ENCODE measurements at places on chromosomes 13 and 19.
A peak's percentile ranks its signal among the peaks of the same experiment; 100 is the strongest.

DNA sequence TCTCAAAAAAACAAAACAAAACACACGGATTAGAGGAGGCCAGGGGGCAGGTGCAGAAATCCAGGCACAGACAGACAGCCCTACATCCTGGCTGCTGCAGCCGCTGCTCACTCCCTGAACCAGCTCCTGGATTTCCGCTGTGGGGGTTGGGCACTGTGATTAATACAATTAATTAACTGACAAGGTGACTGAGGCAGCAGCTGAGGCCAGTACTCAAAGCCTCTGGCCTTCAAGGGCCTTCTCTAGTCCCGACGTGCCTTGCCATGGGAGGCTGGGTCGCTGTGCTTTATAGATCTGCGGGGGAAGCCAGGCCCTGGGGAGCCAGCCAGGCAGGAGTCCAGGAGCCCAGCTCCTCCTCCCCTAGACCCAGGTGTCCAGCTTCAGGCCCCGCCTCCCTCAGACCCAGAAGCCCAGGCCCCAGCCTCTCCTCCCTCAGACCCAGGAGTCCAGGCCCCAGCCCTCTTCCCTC lies 4.6 kb downstream of the NECTIN2 start:
- DNase-seq = no peak

DNA sequence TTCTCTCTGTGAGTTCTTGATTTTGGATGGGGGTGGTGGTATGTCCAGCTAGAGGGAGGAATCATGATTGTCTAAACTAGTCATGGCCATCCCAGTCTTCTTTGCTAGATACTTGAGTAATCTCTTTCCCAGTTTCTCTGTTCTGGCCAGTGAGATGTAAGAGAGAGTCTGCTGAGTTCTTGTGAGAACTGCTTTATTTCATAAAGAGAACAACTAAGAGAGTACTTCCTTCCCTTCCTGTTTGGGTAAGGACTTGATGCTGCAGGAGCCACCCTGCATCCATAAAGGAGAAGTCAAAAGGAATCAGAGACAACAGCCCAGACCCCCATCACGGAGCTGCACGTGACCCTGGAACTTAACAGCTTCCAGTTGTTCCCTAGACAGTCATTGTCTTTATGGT lies 3.0 kb upstream of the RASL11A start:
- DNase-seq = no peak

- DNase-seq = no peak
Observed at GRCh38 chr19:50851620-50852019, 3.1 kb upstream of the KLK3 start.

GRCh38 chr19:48796298-48797083 lies 14.3 kb downstream of the BCAT2 start:
- DNase-seq = no peak

GRCh38 chr13:40975441-40975840 lies 43.7 kb downstream of the ELF1 start:
- DNase-seq = no peak

DNA sequence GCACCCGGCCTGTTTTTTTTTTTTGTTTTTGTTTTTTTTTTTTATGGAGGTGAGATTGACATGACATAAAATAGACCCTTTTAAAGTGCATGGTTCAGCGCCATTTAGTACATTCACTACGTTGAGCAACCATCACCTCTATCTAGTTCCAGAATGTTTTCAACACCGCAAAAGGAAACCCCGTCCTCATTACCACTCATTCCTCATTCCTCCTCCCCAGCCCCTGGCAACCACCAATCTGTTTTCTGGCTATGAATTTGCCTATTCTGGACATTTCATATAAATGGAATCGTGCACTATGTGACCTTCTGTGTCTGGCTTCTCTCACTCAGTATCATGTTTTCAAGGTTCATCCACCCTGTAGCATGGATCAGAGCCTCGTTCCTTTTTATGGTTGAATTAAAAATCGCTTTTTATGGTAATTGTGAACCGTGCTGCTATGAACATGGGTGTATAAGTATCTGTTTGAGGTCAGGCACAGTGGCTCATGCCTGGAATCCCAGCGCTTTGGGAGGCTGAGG lies 9.9 kb upstream of the ADGRE5 start:
- no peak for DNase-seq

GRCh38 chr19:42424345-42424707 lies 2.9 kb downstream of the LIPE start:
- DNase-seq = no peak

- no peak for DNase-seq
Observed at GRCh38 chr13:46607768-46608564, 55.0 kb downstream of the LRCH1 start.

- DNase-seq = no peak
Observed at GRCh38 chr13:95184317-95184716, 116.9 kb downstream of the ABCC4 start.

DNA sequence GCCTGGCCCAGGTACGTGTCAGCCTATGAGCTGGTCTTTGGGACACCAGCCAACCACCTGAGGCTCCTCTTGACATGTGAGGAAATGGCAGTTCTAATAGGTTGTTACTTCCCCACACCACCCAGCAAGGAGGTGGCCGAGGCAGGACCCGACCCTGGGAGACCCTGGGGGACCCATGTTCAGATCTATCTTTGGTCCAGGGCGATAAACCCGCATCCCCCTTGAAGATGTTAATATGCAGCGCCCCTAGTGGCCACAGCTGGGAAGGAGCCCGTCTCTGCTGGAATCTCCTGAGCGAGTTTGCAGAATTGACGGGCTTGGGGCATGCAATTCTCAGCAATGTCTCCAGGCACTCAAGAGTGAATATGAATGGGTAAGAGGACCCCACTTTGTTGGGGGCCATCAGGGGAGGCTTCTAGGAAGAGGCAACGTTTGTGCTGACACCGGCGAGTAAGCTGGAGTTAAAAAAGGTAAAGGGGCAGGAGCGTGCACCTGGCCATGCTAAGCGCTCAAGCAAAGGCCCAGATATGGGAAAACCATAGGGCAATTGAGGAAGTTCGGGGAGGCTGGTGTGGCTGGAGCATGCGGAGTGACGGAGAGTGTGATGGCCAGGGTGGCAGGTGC lies 1.5 kb upstream of the MYO1F start:
- peak; percentile 55 for DNase-seq

GRCh38 chr13:96785986-96786385 lies 208.3 kb downstream of the OXGR1 start:
- DNase-seq = no peak

- DNase-seq = no peak
Observed at GRCh38 chr13:99363949-99364348, 56.8 kb upstream of the GPR183 start.

- DNase-seq = no peak
Observed at GRCh38 chr19:17330262-17331044, 4.2 kb downstream of the ANO8 start.

DNA sequence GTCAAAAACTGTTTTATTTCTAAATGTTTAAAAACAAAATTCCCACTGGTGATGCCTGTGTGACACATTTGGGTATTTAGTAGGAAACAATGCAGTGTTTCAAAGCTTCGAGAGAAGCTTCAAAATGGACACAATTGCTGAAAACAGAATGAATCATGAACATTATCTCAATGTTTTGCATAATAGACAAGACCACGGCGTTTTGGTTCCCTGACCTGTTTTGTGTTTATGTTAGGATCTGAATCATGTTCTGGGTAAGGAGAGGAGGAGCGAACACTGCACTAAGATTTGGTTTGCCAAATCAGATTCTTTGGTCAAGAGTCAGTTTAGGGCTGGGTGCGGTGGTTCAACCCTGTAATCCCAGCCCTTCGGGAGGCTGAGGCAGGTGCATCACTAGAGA lies 42.2 kb downstream of the IFT88 start:
- no peak for DNase-seq

GRCh38 chr13:34430294-34430693 lies 511.8 kb upstream of the NBEA start:
- no peak for DNase-seq

- no peak for DNase-seq
Observed at GRCh38 chr13:113095146-113096051, 10.2 kb upstream of the F7 start.

DNA sequence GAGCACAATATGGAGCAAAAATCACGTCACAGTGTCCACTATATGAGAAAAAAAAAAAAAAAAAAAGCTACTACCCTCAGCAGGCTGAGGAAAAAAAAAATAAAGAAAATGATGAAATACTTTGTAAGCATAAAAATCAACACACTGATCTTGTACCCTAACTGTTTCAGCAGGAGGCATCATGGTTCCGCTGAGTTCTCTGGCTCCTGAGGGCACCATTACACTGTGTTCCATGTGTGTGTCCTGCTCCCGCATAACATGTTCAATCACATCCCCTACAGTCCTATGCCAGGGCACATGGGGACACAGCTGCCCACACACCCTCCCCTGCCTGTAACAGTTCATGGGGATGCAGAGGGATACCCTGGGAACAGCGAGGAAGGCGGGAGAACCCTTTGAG lies 33.5 kb downstream of the DOCK9 start:
- DNase-seq = no peak

DNA sequence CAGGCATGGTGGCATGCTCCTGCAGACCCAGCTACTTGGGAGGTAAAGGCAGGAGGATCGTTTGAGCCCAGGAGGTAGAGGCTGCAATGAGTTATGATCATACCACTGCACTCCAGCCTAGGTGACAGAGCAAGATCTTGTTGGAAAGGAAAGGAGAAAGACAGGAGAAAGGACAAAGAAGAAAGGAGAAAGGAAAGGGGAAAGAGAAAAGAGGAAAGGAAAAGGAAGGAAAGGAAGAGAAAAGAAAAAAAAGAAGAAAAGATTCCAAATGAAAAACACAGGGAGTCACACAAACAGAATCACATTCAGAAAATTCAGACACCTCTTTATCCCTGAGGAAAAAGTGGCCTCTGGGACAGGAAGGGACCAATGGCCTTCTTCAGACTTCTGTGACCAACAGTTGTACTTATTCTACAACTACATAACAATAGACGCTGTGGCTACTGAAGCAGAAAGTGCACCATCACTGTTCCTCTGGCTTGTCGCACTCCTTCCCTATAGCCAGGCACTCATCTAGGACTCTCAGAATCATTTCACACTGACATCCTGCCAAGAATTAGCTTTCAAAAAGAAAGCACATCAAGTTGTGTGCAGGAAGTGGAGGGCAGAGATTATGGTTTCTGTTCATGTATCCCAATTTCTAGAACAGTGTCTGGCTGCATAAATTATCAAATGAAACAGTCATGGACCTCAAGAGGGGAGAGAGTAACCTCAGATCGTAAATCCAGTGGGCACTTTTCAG lies 5.9 kb downstream of the MTMR6 start:
- DNase-seq = peak; percentile 64

- no peak for DNase-seq
Observed at GRCh38 chr19:31678421-31678820, 329.2 kb upstream of the TSHZ3 start.

DNA sequence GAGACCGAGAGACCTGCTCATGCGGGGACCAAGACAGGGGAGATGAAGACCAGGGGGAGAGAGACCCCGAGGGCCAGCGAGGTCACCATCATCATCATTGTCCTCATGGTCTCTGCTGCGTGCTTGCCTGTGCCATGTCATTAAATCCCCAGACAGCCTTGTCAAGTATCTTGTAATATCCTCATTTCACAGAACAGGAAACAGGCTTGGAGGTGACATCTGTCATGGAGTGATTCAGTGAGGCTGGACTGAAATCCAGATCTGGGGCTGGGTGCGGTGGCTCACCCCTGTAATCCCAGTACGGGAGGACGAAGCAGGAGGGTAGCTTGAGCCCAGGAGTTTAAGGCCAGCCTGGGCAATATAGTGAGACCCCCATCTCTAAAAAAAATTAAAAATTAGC lies 5.9 kb upstream of the NANOS2 start:
- DNase-seq = no peak

DNA sequence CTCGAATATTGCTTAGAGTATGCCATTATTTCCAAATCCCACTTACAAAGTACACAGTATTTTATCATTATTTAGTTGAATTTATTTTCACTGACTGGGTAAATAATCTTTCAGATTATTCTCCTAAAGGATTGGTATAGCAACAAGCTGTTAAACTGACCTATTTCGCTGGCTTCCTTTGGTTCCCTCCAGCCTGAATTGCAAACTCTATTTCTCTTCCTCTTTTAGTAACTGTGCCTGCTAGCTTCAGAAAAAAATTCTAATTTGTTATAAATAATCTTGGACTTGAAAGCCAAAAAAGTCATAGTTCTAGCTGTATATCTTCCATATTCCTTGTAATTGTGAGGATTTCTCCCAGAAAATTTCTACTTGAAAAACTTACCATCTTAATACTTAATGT lies 15.0 kb upstream of the CCNA1 start:
- DNase-seq = no peak

- no peak for DNase-seq
Observed at GRCh38 chr13:24642219-24642618, 38.0 kb upstream of the ATP12A start.

- no peak for DNase-seq
Observed at GRCh38 chr13:34466301-34466700, 475.8 kb upstream of the NBEA start.

DNA sequence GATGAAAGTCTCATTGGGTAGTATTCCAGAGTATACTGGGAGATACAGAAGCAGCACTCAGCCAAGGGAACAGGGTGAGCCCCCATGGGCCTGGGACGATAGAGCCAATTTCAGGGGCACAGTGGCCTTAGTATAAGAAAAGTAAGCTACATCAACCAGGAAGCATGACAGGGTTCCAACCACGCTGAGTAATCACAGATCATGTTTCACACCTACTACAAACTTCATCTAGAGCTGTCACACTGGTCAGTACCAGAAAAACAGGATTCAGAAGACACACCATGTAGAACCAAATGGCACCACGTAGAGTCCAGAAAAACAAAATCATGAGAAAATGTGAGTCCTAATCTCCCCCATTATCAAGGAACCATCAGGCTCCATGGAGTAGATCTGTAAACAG lies 1292.4 kb upstream of the MIR17HG start:
- no peak for DNase-seq

DNA sequence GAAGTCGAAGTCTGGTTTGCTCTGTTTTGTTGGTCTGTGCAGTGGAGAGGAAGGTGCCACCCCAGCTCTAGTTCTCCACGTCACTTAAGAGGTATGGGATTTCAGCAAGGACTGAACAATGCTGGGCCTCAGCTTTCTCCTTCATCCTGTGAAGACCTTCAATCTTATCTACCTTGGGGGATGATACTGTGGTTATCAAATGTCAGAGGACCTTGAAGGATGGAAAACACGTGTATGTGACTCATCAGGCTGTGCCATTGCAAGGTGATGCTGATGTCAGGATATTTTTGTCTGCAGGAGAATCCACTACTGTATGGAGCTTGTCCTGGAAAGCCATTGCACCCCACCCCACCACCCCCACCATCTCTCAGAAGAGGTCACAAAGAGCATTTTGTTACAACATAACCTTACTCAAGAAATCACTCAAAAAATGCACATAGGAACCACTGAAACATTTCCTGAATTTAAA lies 81.4 kb upstream of the UQCRFS1 start:
- DNase-seq = no peak

All from T-helper 1 cell (primary cell).